Gastrocnemius medialis (tissue), 4 donors: ENCODE measurements at places on chromosomes 5 and 9. TPM values are rescaled to one million over a fixed set of nuclear protein-coding genes. Genes with fewer than 3 reads are reported as not detected.

The SLC34A3 gene
- total RNA-seq: not detected

The RHOBTB3 gene
- total RNA-seq: 40.1 TPM

The SURF2 gene
- 25.7 TPM for total RNA-seq

The NR2F1 gene
- total RNA-seq: not detected

The ACOT12 gene
- total RNA-seq: not detected

The DBH gene
- not detected for total RNA-seq

The SLC46A2 gene
- total RNA-seq: not detected

The OR1Q1 gene
- not detected for total RNA-seq

The PRDM12 gene
- total RNA-seq: not detected

The FCN2 gene
- total RNA-seq: not detected

The ZNF300 gene
- total RNA-seq: 0.24 TPM

The MYMK gene
- not detected for total RNA-seq

The ZNF366 gene
- total RNA-seq: 5.8 TPM

The GFPT2 gene
- total RNA-seq: 5.5 TPM

The MAP1B gene
- 118 TPM for total RNA-seq
